ENCODE measurements at places on chromosomes 7 and 10.

- no peak for DNase-seq
Observed at GRCh38 chr7:95190515-95190914, 133.8 kb downstream of the PON1 start.

GRCh38 chr10:68074031-68074774 lies 880 bp downstream of the HERC4 start:
- DNase-seq: no peak

GRCh38 chr7:47046949-47047348 lies 535.0 kb downstream of the TNS3 start:
- no peak for DNase-seq

DNA sequence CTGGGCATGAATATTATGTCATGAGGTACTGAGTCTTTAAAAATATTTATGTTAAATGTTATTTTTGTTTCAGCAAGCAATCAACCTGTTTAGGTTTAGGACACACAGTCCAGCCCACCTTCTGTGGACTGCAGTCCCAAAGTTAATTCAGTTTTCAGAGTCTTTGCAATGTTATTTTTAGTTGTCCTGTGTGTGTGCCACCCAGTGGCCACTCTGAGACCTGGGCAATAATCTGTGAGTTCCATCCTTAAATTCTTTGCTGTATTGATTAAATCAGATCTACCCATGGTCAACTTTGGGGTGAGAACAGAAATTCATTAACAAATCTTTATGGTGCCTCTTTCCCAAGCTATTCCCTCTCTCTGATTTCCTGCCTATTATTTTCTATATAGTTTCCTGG lies 415.1 kb downstream of the CCSER2 start:
- DNase-seq: no peak

DNA sequence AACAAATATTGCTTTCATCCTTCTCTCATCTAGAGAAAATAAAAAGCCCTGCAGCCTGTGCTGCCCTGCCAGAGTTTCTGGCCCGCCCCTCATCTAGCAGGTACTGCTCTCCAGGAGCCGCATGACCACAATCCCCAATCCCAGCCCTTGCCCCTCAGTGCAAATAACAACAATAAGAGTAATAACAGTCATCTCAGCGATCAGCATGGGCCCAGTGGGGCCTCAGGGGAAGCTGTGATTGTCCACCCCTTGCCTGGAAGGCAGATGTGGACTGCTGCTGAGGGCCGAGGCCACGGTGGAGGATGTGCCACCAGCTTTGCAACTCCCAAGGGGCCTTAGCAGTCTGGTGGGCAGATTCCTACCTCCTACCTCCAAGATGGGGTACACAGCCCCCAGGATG lies 106.1 kb downstream of the CDH23 start:
- no peak for DNase-seq

GRCh38 chr7:91434836-91435235 lies 170.6 kb downstream of the FZD1 start:
- no peak for DNase-seq

DNA sequence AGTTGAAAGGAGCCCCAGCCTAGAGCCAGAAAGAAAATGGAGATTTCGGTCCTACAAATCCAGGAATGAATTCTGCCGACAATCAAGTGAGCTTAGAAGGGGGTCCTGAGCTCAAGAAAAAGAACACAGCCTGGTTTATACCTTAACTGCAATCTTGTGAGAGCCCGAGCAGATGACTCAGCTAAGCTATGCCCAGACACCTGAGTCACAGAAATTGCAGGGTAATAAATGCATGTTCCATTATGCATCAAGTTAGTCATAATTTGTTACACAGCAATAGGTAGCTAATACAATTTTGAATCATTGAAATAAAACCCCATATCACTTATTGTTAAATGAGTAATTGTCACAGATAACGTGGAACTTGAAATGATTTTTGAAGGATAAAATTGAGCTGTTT lies 111.8 kb upstream of the FOXP2 start:
- no peak for DNase-seq

GRCh38 chr7:100191775-100192174 lies 14.1 kb downstream of the STAG3 start:
- no peak for DNase-seq

DNA sequence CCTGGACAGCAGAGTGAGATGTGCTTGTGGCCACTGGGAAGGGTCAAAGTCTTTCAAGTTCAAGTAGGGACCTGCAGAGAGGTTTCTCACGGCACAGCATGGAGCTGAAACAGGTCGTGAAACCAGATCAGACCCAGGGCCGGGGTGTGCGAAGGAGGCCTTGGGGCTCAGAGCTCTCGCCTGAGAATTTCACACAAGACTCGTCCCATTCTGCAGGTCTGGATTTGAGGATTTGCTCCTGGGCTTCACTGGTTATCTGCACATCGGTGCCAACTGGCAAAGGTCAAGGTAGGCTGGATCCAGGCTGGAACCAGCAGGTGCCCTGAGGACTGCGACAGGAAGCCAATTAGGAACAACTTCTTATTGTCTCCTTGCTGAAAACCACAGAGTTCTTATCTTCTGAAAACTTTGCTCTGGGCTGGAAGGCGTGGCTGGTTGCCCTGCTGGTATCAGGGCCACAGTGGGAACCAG lies 24.0 kb upstream of the GTF2I start:
- no peak for DNase-seq

DNA sequence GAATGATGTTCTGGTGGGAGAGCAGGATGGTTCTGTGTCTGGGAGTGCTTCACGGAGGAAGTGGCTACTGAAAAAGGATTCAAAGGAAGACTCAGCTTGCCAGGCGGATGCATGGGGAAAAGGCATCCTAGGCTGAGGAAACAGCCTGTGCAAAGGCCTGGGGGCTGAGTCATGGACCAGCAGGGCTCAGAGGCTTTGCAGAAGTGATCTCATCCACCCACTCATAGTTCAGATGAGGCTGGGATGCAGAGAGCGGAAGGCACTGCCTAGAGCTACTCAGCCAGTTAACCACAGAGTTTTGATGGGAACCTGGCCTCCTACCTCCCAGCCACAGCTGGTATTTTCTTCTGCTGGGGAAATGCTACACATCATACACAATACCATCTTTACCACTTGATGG lies 15.8 kb upstream of the ADAMTS14 start:
- peak; percentile 96 for DNase-seq

DNA sequence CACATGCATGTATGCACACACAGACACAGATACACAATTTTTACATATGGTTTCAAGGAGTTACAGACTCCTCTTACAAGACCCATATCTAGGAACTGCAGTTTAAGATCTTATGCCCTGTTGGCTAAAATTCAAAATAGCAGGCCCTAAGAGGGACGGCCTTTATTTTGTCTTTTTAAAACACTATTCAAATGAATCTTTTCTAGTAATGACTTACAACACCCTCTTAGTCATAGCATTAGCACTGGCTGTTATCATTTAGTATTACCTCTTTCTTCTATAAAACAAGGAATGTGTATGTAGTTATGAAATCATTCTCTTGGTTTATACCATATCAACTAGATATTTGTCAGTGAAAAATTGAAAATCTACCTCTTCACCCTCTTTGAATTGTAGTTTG lies 15.3 kb downstream of the PAPSS2 start:
- no peak for DNase-seq

- DNase-seq: no peak
Observed at GRCh38 chr7:129835569-129835968, 117.2 kb downstream of the UBE2H start.

DNA sequence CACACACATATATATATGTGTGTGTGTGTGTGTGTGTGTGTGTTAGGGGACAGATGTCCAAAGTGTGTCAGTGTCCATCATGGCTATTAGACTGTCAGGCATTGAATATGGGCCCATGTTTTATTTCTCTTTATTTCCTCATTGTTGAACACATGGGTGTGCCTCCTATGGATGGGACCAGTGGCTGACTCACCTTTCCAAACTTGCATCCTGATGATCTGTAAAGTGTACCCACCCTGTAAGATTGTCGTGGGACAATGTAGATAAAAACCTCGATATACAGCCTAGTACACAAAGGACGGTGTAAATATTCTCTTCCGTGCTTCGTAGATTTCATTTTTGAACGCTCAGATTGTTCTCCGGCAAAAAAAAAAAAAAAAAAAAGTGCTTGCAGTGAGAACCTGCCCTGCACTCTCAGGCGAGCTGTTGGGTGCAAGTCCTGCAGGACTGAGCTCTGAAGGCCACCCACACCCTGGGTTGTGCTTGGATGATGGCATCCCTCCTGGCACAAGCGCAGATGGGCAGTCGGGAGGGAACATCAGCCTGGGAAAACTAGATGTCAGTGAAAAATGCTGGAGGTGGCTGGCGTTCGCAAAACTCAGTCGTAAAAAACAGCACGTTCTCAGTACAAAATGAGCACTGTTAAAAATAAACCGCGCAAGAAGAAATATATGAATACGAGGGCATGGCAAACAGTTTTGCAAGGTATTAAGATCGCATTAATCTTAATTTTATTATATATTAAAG lies 166.9 kb downstream of the CUX1 start:
- peak; percentile 10 for DNase-seq

DNA sequence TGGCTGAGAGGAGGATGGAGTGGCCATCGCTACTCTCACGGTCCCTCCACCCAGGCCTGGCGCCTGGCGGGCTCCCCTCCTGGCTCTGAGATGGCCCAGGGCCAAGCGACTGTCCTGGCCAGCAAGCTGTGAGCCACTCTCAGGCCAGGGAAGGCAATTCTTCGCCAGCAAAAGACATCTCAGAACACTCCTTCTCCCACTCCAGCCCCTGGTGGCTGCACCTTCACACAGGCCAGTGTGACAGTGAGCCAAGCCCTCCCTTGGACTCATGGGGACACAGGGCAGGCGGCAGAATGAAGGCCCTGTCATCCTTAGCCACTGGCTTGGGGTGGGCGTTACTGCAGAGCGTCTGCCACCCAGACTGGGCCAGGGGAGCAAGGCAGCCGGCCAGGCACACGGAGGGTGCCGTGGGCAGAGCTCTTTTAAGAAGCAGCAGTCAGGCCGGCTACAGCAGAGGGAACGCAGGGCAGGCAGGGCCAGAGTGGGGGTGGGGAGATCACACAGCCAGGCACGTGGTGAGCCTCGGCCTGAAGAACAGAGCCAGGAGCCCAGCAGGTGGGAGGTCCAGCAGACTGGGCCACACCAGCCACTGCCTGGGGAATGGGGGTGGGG lies 14.4 kb downstream of the STK32C start:
- no peak for DNase-seq

- DNase-seq: no peak
Observed at GRCh38 chr7:142443216-142444010, 185.6 kb upstream of the PRSS58 start.

DNA sequence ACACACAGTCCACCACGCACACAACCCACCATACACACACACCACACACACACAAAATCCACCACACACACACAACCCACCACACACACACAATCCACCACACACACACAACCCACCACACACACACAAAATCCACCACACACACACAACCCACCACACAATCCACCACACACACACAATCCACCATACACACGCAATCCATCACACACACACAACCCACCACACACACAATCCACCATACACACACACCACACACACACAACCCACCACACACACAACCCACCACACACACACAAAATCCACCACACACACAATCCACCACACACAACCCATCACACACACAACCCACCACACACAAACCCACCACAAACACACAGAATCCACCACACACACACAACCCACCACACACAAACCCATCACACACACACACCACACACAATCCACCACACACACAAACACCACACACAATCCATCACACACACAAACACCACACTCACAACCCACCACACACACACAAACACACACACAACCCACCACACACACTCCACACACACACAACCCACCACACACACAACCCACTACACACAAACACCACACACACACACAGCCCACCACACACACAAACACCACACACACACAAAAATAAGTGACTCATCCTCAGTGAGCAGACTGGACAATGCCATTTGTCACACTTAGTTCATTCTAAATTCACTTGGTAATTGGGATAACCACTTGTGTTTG lies 8.8 kb upstream of the REPIN1 start:
- DNase-seq: no peak

DNA sequence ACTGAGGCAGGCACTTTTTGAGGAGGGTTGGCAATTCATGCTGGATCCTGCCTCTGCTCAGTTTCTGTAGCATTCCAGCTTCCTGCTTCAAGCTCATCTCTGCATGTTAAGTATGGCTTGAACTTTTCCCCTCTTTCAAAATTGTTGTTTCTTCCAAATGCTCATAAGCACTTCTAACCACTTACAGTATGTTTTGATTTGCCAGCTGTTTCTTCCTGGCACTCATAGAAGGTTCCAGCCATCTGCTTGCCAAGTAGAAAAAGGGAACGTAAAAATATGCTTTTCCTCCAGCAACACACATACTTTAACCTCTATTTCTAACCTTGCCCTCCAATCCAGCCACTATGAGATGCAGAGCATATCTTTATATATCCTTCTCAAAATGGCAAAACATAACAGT lies 692.6 kb upstream of the COBL start:
- no peak for DNase-seq

DNA sequence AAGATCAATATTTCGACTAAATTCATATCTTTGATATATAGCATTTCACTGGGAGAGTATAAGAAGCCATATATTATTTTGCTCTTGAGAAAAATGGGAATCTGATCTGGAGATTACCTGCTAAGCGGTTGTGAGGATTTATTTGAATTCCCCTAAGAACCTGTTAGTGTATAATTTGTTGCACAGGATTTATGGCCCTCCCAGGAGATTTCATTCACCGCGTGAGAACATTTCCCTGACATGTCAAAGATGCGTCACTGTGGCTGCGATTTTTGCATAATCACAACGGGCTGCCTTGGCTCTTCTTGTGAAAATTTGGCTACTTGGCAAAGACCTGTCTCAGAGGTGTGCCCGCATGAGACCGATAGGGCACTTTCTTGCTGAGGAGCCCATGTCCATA lies 184.7 kb upstream of the PFKP start:
- no peak for DNase-seq

DNA sequence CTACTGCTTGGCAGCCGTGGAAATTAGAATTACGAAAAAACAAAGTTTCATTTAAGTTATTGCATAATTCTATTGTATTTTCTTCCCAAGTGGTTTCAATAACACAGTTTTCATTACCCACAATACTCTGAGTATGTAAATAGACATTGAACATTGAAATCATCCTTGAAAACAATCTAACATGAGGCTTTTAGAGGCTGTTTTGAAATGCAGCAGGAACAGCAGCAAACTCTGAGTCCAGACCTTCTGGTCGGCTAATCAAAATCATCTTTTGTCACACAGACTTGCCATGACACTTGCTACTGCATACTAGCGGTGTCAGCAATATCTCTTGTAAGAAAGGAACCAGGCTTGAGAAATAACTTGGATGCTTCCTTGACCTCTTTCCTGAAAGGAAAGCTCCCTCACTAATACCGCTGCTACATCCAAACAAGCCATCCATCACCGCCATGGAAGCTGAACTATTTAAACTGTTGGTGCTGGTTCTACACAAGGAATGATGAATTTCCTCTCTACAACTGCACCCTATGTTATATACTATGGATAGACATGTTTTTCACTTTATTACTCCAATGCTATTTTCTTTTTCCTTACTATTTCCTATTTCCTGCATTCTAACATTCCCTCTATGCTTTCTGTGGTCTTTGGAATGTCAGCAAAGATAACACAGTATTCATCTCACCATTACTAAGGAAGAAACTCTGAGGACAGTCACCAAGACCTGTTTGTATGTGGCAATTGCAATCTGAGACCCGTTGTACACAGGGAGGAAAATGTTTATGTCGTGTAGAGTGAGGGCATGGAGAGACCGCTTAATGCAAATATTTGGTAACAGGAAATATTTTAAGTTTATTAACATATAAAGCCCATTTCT lies 130.8 kb downstream of the ITGA8 start:
- DNase-seq: no peak

Data from RWPE1 (cell line).